Karpas-422 (cell line): ENCODE measurements at places on chromosomes 11 and 22. TPM values are rescaled to one million over a fixed set of nuclear protein-coding genes. Genes with fewer than 3 reads are reported as not detected.

The NNMT gene
- not detected in 2 replicates for total RNA-seq

The PLAAT3 gene
- 0.48 TPM in 1 of 2 replicates, not detected in the other for total RNA-seq

The CHRM4 gene
- not detected in 2 replicates for total RNA-seq

The MEI1 gene
- total RNA-seq: 4.9 and 8.2 TPM in 2 replicates

The ABCC8 gene
- not detected in 2 replicates for total RNA-seq

The GAL3ST1 gene
- not detected in 2 replicates for total RNA-seq

The FIBIN gene
- total RNA-seq: not detected in 2 replicates

The CALCA gene
- not detected in 2 replicates for total RNA-seq

The KCNA4 gene
- not detected in 2 replicates for total RNA-seq

The KCNJ4 gene
- not detected in 2 replicates for total RNA-seq

The PLAAT2 gene
- not detected in 2 replicates for total RNA-seq

The HTATIP2 gene
- total RNA-seq: 58.0 and 78.3 TPM in 2 replicates

The DEFB131B gene
- total RNA-seq: not detected in 2 replicates

The IGSF22 gene
- total RNA-seq: not detected in 2 replicates

The CEND1 gene
- total RNA-seq: 19.8 and 50.0 TPM in 2 replicates

The FAM83F gene
- total RNA-seq: under 0.01 and 0.07 TPM in 2 replicates

The FOLR3 gene
- not detected in 2 replicates for total RNA-seq

The KLHL35 gene
- 1.3 and 8.5 TPM in 2 replicates for total RNA-seq

The GRM5 gene
- not detected in 2 replicates for total RNA-seq

The MUC5AC gene
- not detected in 2 replicates for total RNA-seq

The YIF1A gene
- 145 and 154 TPM in 2 replicates for total RNA-seq

The PIH1D2 gene
- 1.3 and 1.4 TPM in 2 replicates for total RNA-seq

The CCDC86 gene
- 10.4 and 21.2 TPM in 2 replicates for total RNA-seq

The OR52I1 gene
- total RNA-seq: not detected in 2 replicates

The AHNAK gene
- under 0.01 and 0.34 TPM in 2 replicates for total RNA-seq

The CCDC88B gene
- total RNA-seq: 34.9 and 88.2 TPM in 2 replicates

The P2RY2 gene
- not detected in 2 replicates for total RNA-seq

The APLNR gene
- not detected in 2 replicates for total RNA-seq

The FREY1 gene
- total RNA-seq: 2.3 and 3.9 TPM in 2 replicates

The EMID1 gene
- total RNA-seq: 0.26 and 0.32 TPM in 2 replicates

The C22orf42 gene
- total RNA-seq: not detected in 2 replicates

The TSPAN18 gene
- total RNA-seq: 0.90 and 1.8 TPM in 2 replicates

The MAFF gene
- 2.9 and 9.0 TPM in 2 replicates for total RNA-seq

The OR52M1 gene
- total RNA-seq: not detected in 2 replicates

The APOA4 gene
- not detected in 2 replicates for total RNA-seq

The UEVLD gene
- 10.4 and 14.8 TPM in 2 replicates for total RNA-seq

The PGA5 gene
- total RNA-seq: not detected in 2 replicates

The XKR3 gene
- total RNA-seq: not detected in 2 replicates

The RAB36 gene
- 4.0 and 10.6 TPM in 2 replicates for total RNA-seq

The MUC6 gene
- total RNA-seq: not detected in 2 replicates

The FAM181B gene
- not detected in 2 replicates for total RNA-seq

The SYCE3 gene
- total RNA-seq: not detected in 2 replicates

The SLCO2B1 gene
- not detected in 2 replicates for total RNA-seq

The MYBPC3 gene
- total RNA-seq: 0.67 and 0.72 TPM in 2 replicates

The SAA2 gene
- not detected in 2 replicates for total RNA-seq

The VPREB1 gene
- total RNA-seq: not detected in 2 replicates
